NCI-H2029 (cell line): ENCODE measurements at places on chromosomes 11 and 22.

GRCh38 chr11:2092956-2093412, 46.2 kb downstream of the IGF2 start:
- peak; percentile 87 for DNase-seq

- DNase-seq, result no peak
Observed at GRCh38 chr11:108838792-108839105, 173.9 kb downstream of the DDX10 start.

DNA sequence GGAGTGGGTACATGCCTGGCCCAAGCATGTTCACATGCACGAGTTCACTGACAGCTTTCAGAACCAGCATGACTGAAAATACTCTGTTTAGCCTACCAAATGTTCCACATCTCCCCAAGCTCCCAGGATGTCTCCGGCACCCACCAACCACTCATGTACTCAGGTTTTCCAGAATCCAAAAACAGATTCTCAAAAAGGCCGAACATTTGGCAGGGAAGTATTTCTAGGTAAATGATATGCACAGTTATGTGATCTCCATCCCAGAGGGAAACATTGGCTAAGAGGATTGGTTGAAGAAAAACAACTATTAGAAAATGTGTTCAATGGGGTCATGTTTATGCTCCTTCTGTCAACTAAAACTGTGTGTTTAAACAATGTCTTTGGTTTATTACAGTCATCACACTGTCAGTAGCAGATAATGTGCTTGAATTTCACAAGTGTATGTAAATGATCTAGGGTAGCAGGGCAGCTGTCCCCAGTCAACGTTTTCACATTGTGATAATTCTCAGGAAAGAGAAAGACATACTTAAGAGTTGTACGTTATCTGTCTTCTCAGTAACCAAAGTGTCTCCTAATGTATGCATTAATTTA, 52.3 kb downstream of the BARX2 start:
- no peak for DNase-seq

DNA sequence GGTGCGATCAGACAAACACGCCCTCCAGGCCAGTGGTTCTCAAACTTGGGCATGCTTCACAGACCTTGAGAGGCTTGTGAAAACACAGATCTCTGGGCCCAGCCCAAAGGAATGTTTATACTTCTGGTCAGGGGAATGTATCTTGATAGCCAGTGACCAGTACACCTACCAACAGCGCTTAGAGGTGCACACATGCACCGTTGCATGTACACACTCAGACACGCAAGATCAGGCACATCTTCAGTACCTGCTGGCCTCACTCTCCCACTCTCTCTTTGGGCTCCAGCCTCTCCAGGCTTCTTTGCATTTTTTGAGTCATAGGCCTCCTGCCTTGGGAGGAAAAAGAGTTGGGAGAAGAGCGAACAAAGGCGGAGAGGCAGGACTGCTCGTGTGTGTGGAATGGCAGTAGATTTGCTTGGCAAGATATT, 11.7 kb upstream of the FXYD6 start:
- DNase-seq, result no peak
